Tibial nerve (tissue), 4 donors: ENCODE measurements at places on chromosomes 4 and X.

GRCh38 chrX:150081076-150081475 lies 142.8 kb upstream of the EOLA2 start:
- no peaks in the 10 kb centered on the region for H3K4me1 ChIP-seq
- no peaks in the 10 kb centered on the region for H3K27me3 ChIP-seq
- no peak overlapping the region for H3K27ac ChIP-seq
- H3K36me3 ChIP-seq: no peaks in the 10 kb centered on the region
- no peak for DNase-seq

GRCh38 chrX:36543499-36543898 lies 464.7 kb upstream of the FAM47C start:
- H3K4me1 ChIP-seq: no peaks in the 10 kb centered on the region
- H3K27me3 ChIP-seq: no peaks in the 10 kb centered on the region
- no peak overlapping the region for H3K27ac ChIP-seq
- DNase-seq: no peak
- H3K4me3 ChIP-seq: no peak overlapping the region
- H3K36me3 ChIP-seq: no peaks in the 10 kb centered on the region

DNA sequence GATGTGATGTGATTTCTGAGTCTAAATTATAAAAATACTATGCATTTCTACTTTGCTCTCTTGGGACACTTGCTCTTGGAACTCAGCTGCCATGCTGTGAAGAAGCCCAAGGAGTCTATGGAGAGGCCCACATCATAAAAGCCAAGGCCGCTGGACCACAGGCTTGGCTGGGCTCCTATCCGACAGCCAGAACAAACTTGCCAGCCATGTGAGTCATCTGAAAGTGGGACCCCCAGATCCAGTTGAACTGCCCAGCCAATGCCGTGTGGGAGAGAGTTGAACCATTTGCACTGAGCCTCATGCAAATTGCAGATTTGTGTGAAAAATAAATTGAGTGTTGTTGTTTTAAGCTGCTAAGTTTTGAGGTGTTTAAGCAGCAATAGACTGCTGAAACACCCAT lies 60.2 kb downstream of the TMEM154 start:
- no peaks in the 10 kb centered on the region for H3K4me1 ChIP-seq
- no peak overlapping the region for H3K4me3 ChIP-seq
- H3K27me3 ChIP-seq: no peaks in the 10 kb centered on the region
- DNase-seq: no peak
- H3K36me3 ChIP-seq: no peaks in the 10 kb centered on the region
- H3K27ac ChIP-seq: no peak overlapping the region

GRCh38 chrX:45850775-45851433 lies 650.2 kb upstream of the DIPK2B start:
- DNase-seq: no peak
- H3K27me3 ChIP-seq: no peaks in the 10 kb centered on the region
- H3K4me3 ChIP-seq: peak overlapping the region; percentile 36
- no peak overlapping the region for H3K27ac ChIP-seq
- peaks cover 4% of the 10 kb centered on the region for H3K4me1 ChIP-seq

DNA sequence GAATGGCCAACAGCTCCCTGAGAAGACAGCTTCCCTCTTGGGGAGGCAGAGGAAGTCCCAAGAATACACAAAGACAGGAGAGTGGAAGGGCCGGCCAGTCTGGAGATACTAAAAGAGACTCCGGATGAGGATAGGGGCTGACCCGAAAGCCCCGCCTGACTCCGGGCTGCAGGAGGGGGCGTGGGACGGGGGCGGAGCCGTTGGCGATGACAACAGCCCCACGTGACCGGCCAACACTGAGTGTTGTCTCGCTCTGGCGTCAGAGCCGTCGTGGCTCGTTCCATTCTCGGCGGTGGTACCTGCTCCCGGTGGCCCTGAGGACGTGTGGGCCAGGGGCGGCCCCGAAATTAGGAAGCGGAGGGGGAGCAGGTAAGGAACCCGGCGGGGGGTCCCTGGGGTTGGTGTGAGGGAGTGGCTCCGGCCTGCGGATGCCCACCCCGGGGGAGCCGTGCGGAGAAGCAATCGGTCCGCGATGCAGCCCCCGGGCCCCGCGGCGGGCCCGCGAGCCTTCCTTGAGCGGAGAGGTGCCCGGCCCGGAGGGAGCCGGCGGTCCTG lies at the start of gene BEX4:
Gene BEX4, plus strand, starts transcription at position 239 of the 555 bp plus-strand sequence. CDS start 1,046 bp downstream, outside the sequence.
- H3K27ac ChIP-seq: peak within 1 kb of the TSS; percentile 95
- H3K27me3 ChIP-seq: no peaks in the 10 kb centered on the region
- no peaks in the 10 kb centered on the region for H3K4me1 ChIP-seq
- peak within 1 kb of the TSS; percentile 52 for H3K4me3 ChIP-seq
- DNase-seq: peak; percentile 78
